Dermis blood vessel endothelial cell (primary cell): ENCODE measurements at places on chromosomes 7 and 10. TPM values are rescaled to one million over a fixed set of nuclear protein-coding genes. Genes with fewer than 3 reads are reported as not detected.

ABLIM1 gene
- 141 and 159 TPM in 2 replicates for total RNA-seq

DNAH11 gene
- 0.34 and 0.65 TPM in 2 replicates for total RNA-seq

ANKRD30A gene
- total RNA-seq = not detected in 2 replicates

OLAH gene
- total RNA-seq = 0.33 and 0.51 TPM in 2 replicates

CCDC136 gene
- total RNA-seq = 0.88 and 1.7 TPM in 2 replicates

SRI gene
- total RNA-seq = 121 and 162 TPM in 2 replicates

EPHB4 gene
- 415 and 590 TPM in 2 replicates for total RNA-seq

IPMK gene
- total RNA-seq = 6.7 and 7.8 TPM in 2 replicates

ASB4 gene
- total RNA-seq = not detected in 2 replicates

ORC5 gene
- 30.0 and 107 TPM in 2 replicates for total RNA-seq

ACHE gene
- 1.2 and 4.9 TPM in 2 replicates for total RNA-seq
